ENCODE measurements at places on chromosomes 6 and 20.

DNA sequence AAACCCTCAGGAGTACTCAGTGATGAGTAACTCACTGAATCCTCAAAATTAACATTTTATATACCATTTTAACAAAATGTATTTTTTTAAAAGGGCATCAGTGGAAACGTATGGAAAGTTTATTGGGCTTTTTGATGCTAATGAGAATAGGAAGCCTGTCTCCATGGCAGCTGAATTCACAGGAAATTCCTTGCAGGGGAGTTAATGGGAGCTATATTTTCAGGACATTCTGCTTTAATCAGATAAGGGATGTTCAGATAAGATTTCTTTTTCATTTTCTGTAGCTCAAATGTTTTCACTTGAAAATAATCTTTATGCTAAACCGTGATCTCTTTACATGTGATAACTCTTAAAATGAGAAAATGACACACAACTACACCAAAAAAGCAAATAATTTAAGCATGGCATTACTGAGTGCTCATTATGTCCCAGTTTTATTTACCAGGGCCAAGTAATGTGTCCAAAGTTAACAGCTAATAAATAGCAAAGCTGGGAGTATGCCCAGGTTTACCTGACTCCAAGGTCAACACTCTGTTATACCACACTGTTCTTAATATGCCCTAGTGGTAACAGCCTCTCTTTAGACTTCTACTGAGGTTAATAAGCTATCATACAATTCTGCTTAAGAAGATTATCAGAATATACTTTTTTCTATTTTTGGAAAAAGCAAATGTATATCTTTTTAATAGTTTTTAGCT is 348.1 kb downstream of the GRIK2 start:
- DNase-seq = no peak

DNA sequence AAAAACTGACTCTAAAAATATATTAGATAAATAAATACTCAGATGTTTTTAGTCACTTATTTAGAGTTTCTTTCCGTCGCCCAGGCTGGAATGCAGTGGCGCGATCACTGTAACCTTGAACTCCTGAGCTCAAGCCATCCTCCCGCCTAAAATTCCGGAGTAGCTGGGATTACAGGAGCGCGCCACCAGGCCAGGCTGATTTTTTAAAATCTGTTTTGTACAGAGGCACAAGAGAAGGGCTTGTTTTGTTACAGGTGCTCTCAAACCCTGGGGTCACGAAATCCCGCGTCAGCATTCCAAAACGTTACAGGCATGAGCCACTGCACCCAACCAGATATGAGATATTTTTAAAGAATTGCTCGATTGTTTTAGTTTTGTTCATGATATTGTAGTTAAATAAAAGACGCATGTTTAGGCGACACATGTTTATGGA is 40.7 kb upstream of the BTN3A2 start:
- DNase-seq = no peak

DNA sequence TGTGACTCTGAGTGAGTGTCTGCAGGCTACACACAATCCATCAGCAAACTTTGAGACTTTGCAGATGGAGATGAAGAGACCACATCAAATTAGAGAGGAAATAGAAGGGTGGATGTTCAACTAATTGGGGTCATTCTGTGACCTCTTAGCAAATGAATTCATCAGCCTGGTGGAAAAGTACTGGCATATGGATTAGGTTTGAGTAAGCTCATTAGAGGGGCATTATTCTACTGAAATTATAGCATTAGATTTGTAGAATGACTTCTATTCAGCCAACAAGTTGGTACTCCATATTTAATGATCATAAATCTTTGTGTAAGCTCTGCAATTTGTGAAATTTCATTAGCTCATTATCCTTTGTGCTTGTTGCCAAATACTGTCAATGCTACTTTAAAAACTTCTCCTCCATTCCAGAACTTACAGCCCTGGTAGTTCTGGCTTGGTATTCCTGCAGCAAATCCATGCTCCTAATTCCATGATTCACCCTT is 63.8 kb downstream of the ADTRP start:
- no peak for DNase-seq

DNA sequence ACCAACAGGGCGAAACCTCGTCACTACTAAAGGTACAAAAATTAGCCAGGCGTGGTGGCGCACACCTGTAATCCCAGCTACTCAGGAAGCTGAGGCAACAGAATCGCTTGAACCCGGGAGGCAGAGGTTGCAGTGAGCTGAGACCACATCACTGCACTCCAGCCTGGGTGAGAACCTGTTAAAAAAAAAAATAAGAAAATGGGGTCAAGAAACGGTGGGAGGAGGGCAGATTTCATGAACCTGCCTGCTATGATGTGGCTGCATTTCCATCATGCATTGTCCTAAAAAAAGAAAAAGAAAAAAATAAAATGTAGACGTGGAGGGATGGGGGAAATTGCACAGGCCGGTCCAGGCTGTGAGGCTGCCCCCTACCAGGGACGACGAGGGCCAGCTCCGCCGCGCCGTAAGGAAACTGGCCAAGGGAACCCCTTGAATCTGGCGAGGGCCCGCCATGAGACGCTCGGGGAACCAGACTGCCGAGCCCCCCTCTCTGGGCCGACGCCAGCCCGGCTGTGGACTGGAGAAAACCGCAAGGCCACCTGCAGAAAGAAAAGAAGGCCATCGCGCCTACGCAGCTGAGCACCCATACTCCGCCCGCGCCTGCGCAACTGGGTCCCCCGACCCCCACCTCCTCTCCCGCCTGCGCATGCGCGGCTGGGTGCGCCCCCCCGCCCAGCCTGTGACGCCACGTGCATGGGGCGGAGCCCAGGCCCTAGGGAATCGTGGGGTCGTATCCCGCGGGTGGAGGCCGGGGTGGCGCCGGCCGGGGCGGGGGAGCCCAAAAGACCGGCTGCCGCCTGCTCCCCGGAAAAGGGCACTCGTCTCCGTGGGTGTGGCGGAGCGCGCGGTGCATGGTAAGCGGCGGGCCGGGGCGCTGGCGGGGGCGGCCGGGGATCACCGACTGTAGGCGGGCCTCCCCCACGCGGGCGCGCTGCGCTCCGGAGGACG is at the start of gene ENTPD6:
ENTPD6 (plus strand) TSS at position 699 of the 948 bp plus-strand sequence. CDS start 10,825 bp downstream, outside the sequence.
- DNase-seq = peak; percentile 60

DNA sequence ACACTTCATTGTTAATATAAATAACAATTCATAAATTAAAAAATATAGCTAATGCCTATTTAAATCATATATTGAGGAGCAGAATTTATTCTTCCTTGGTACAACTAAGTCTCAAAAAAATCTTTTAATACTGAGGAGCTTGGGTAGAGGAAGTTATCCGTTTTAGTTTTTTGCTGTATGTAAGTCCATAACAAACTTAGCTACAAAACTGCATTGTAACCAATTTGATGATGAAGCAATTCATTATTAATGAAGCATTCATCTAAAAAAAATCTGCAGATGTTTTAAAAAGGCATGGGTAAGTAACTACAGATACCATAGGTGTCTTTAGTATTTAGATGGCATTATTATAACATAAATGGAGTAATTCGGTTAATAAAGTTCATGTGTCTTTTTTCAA is 1.3 kb downstream of the KHDRBS2 start:
- DNase-seq = no peak

DNA sequence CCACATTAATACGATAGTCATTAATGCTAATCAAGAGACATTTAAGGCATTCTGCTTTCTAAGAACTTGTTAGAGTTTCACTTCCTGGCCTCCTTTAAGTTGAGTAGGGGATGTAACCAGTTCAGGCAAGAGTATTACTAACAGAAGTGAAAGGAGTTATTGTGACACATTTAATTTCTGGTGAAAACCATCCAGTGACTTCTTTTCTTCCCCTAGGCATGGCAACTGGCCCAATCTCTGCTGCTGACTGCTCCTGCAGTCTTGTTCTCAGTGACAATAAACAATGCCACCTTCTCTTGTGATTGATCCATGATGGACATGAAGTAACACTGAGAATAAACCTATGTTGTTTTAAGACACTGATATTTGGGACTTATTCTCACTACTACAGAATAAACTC is 130.9 kb upstream of the DEFB112 start:
- no peak for DNase-seq

DNA sequence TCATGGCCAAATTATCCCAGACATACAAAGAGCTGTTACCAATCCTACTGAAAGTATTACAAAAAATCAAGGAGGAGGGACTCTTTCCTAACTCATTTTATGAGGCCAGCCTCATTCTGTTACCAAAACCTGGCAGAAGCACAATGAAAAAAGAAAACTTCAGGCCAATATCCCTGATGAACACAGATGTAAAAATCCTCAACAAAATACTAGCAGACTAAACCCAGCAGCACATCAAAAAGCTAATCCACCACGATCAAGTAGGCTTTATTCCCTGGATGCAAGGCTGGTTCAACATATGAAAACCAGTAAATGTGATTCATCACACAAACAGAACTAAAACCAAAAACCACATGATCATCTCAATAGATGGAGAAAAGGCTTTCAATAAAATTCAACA is 109.2 kb downstream of the C6orf118 start:
- no peak for DNase-seq

- no peak for DNase-seq
Observed at GRCh38 chr6:3196770-3197169, 30.7 kb downstream of the TUBB2B start.

GRCh38 chr6:170089963-170090362 is 200.9 kb downstream of the DLL1 start:
- DNase-seq = no peak

GRCh38 chr6:110517601-110518281 is 41.3 kb upstream of the SLC22A16 start:
- DNase-seq = no peak

DNA sequence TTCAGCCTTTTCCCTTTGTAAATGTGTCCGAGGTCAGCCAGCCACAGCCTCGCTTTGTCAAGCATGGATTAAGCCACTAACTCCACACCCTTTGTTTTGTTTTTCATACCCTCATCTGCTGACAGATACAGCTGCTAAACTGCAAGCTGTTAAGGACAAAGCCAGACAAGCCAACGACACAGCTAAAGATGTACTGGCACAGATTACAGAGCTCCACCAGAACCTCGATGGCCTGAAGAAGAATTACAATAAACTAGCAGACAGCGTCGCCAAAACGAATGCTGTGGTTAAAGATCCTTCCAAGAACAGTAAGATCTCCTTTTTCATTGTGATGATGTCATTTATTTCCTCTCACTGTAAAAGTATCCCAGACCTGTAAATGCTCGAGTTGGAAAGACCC is 269.3 kb downstream of the ARHGAP18 start:
- DNase-seq = no peak

GRCh38 chr6:13302751-13303667 is 25.3 kb downstream of the TBC1D7 start:
- DNase-seq = no peak

GRCh38 chr6:44624226-44624625 is 236.7 kb downstream of the CDC5L start:
- no peak for DNase-seq

GRCh38 chr20:24972341-24972740 is 20.2 kb downstream of the APMAP start:
- no peak for DNase-seq

GRCh38 chr6:50995036-50995435 is 176.4 kb downstream of the TFAP2B start:
- no peak for DNase-seq

DNA sequence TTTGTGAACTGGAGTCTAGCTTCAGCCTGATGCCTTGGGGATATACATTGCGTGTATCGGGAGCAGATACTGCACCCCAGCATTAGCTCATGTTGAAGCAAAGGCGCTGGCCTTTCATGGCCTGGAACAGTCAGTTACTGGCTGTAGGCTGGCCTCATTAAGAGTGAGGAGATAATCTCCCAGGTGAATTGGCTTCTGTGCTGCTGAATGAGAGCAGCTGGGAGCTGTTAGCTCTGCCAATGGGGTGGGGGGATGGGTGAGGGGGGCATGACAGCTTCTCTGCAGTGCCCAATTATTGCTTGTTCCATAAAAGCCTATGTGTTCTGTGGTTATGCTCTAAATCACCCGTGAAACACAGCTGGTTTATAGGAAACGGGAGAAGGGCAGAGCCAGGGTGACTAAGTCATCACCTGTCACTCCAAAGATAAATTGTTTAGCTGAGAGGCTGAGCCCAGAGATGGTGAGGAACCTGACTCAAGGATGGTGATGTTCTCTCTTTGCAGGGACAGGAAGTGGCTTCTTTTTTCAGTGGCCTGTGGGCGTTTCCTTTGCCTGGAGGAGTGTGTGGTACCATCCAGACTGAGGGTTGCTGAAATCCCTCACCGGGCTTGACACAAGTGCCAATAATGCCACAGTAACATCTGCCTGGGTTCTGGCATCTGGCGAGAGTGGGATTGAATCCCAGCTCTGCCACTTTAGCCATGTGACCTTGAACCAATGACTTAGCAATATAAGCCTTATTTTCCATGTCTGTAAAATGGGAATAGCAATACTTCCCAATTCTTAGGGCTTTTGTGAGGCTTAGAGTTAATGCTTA is 170.8 kb downstream of the BCAS1 start:
- no peak for DNase-seq

DNA sequence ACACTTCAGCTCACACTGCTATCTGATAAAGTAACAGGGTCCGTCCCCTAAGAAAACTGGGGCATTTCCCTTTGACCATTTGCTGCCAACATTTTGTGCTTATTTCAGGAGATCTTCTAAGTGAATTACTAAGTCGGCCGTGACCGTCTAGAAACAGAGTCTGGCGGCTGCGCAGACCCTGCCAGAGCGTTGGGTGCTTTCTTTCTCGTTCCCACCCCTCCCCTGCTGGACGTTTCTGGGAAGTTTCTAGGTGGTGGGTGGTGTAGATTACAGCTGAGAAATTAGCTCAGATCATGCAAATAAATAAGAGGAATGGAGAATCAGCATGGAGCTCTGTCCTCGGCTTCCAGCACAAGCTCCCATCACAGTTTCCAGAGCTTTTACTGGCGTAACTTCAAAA is 128.1 kb downstream of the MYLK4 start:
- DNase-seq = no peak

DNA sequence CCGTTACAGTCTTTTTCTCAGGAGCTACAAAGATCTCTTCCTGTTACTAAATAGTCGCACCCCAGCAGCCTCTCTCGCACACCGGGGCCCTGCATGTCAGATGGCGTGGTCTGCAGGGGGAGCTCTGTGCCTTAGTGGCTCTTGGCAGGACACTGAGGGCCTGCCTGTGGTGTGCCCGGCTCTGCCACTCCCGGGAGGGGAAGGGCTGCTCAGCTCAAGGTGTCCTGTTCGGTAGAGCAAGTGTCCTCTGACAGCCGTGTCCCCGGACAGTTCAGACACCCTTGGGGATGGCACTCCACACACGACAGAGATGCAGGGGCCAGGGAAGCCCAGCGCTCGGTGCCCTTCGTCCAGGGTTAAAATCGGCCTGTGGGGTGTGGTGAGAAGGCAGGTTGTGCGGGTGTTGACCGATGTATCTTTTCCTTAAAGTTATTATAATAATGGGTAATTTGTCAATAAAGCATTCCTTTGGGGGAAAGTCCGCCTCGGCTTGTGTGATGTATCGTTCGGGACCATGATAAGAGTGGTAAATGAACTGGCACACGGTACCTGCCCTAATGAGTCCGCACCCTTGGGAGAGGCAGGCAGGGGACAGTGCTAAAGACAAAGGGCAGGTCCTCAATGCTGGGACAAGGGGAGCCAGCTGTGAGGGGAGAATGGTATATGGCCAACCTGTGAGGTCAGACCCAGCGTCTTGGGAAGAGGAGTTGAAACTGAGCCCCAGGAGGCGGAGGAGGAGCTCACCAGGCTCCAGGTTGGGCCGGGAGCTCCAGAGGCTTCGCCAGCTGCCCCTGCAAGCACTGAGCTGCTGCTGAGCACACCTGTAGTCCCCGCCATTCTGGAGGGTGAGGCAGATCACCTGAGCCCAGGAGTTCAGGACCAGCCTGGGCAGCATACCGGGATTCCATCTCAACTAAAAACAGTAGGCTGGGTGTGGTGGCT is 3.6 kb upstream of the DNAJC5 start:
- no peak for DNase-seq

Data from D721Med (cell line).